ENCODE measurements at places on chromosomes 1 and 21. TPM values are rescaled to one million over a fixed set of nuclear protein-coding genes. Genes with fewer than 3 reads are reported as not detected.

DNA sequence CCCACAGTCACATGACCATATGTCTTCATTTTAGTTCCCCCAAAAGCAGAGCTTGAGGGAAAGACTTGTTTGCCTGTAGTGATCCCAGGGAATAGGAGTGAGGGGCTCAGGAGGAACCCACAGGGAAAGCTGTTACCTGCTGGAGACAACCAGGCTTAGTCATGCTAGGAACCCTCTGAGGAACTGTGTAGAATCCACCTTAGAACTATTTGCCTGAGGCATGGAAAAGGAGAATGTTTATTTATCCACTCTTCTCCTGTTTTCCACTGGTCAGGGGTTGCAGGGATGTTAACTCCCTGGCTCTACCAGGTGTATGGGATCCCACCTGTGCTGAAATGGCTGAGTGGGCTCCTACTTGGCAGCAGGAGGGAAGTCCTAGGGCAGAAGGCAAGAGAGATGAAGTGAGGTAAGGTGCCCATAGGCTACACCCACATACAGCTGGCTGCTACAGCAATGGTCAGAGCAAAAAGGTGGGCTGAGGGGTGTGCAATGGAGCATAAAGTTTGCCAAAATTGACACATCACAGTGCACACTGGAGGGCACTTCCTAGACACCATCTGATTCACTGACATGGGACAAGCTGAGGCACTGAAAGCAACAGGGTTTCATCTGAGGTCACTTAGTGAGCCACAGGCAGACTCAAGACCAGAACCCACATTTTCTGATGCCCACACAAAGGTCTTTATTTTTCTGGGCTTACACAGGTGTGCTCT, 29.7 kb upstream of the CYP4B1 start:
- no peak for DNase-seq

DNA sequence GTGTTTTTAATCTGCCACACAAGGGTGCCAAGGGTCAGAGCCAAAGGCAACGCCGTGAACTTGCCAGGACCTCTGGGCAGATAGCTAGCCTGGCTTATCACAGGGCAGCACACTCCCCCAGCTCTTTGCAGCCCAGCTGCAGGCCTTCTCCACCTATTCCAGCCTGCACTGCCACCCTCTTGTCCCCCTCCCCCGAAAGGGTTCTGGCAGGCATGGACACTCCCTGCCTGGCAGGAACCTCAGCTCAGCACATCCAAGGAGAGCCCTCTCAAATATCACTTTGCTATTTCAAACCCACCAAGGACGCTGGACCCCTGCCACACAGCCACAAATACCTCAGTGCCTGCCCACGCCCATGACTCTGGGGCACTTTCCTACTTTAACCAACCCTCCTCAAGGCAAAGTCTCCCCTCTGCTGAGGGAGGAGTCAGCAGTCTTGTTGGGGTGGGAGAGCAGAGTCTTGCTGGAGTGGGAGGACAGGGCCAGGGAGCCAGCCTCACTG, 9.1 kb downstream of the SSBP3 start:
- DNase-seq: no peak

DNA sequence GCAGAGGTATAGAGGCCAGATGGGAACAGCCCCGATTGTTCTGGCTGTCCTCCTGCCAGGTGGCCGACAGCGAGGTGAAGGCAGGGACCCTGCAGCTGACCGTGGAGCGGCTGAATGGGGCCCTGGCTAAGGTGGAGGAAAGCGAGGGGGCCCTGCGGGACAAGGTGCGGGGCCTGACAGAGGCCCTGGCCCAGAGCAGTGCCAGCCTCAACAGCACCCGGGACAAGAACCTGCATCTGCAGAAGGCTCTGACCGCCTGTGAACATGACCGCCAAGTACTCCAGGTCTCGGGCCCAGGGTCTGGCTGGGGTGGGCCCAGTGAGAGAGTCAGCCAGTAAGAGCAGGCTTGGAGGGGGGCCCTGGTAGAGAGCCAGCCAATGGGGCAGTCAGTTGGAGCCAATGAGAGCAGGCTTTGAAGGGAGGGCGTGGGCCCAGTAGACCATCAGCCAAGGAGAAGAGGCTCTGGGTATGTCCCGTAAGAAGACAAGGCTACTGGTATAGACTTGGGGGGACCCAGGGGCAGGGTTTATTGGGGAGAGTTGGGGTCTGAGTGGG, 11.3 kb downstream of the MFAP2 start:
- DNase-seq: no peak

DNA sequence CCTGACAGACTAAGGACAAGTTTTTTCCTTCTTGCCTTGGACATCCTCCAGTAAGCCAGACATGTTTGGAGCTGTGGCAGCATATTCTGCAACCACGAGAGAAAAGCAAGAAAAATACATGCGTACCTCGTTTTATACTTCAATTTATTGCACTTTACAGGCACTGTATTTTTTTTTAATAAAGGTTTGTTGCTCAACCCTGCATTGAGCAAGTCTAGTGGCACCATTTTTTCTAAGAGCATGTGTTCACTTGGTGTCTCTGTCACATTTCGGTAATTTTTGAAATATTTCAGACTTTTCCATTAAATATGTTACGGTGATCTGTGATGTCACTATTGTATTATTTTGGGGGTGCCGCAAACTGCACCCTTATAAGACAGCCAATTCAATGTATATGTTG, 2.1 kb upstream of the SSX2IP start:
- DNase-seq: no peak

DNA sequence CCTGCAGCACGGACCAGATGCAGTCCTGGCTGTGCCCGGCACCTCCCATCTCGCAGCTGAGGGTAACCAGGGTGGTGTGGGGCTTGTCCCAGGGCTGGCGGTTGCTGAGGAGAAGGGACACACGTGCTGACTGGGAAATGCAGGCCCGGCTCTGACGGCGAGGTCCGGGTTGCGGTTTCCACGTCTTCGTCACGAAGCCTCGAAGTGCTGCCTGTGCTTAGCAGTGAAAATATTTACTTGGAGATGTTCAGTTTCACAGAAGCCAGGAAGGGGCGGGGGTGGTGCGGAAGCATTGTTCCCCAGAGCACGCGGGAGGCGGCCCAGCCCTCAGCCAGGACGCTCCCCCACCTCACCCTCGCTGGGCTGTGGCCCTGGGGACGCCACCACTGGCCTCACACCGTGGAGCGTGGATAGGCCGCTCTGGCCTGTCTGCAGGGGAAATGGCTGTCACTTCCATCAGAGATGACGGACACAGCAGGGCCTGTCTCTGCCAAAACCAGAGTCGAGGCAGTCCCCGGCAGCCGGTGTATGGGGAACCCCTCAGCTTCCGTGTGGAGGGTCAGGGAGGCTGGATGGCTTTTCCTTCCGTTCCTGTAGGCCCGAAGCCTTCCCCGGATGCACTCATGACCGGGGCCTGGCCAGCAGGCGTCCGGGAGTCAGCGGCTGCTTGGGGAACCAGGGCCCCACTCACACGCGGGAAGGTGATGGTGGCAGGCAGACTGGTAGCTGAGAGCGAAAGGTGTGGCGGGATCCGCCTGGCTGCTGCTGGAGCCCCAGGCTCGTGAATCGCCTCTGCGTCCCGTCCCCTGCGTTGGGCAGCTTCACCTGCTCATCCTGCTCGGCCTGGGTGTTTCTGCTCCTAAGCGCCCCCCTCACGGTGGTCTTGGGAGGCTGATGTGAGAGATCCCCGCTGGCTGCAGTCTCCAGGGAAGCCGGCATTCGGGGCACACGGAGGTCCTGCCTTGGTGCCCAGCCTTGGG, 14.7 kb upstream of the POFUT2 start:
- DNase-seq: peak; percentile 39

Gene CRYZ
- total RNA-seq: 16.8 TPM

- no peak for DNase-seq
Observed at GRCh38 chr1:210698661-210699060, 370.0 kb downstream of the HHAT start.

Gene TFF2
- total RNA-seq: not detected

GRCh38 chr1:162302306-162303003, 74.2 kb downstream of the SPATA46 start:
- DNase-seq: no peak

Gene AADACL4
- not detected for total RNA-seq

- DNase-seq: no peak
Observed at GRCh38 chr1:209823143-209824041, 4.4 kb upstream of the UTP25 start.

Gene VWA5B1
- not detected for total RNA-seq

Gene LRRN2
- not detected for total RNA-seq

GRCh38 chr1:201461645-201462441, 7.1 kb downstream of the PHLDA3 start:
- no peak for DNase-seq

- no peak for DNase-seq
Observed at GRCh38 chr1:61873581-61873980, 131.3 kb downstream of the PATJ start.

GRCh38 chr1:78441921-78442320, 48.9 kb upstream of the PTGFR start:
- DNase-seq: no peak

- DNase-seq: no peak
Observed at GRCh38 chr1:89831462-89832120, 10.8 kb downstream of the LRRC8D start.

DNA sequence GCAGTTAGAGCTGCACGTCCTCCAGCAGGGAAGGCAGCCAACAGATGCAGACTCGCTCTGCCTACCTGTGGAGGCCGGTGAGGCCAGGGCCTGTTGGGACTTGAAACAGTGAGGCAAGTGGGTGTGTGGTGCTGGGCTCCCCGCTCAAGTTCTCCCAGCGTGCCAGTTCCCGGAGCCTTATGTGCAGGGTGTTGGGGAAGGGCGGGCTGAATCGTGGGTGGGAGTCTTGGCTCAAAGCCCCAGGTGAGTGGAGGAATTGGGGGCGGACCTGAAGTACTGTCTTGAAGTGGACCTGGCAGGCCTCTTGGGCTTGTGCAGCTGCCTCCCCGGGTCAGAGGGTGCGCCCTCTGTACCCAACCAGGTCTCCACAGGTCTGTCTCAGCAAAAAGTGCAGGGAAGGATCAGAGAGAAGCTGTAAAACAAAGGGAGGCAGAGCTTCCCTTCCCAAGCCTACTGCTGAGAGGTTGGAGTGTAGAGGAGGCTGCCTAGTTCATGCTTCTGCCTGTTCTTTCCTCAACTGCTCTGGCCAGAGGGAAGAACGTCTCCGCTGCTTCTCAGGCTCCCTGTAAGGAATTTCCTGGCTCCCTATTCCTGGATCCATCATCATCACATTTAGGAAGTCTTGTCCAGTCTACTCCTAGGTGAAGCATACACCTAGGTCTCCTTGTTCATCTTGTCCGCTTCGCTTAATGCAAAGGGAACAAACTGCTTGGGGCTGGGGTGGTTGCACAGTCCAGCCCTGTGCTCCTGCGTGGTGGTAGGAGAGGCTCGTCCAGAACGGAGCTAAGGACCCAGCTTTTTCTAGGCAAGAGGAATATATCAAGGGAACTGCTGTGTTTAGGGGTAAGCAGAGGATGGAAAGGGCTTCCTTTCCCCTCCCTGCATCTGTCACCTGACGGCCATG, 14.9 kb downstream of the UTP11 start:
- DNase-seq: no peak

DNA sequence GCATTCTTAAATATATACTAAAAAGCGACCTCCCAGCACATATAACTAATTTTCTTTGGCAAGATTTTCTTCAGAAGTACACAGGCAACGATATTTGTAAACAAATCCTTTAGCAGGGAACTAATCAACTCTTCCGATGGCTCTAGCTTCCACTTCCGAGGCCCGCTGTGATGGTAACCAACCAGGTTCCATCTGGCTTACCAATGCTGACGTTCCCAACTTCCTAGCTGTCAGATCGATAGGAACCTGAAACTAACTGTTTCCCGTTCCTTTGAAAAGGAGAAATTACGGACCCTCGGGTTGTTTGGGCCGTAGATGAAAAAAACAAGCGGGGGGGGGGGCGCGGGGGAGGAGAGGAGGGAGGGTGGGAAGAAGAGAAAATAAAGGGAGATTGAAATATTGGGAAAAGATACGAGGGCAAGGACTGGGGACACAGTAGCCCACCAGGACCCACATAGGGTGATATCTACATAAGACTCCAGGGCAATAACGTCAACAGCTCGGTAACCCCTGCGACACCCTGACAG, 513 bp downstream of the GTF2B start:
- peak; percentile 27 for DNase-seq

GRCh38 chr1:95685081-95685480, 451.1 kb downstream of the RWDD3 start:
- no peak for DNase-seq

GRCh38 chr21:44611551-44611950, 328 bp upstream of the KRTAP10-8 start:
- no peak for DNase-seq

Gene PBXIP1
- 27.9 TPM for total RNA-seq

DNA sequence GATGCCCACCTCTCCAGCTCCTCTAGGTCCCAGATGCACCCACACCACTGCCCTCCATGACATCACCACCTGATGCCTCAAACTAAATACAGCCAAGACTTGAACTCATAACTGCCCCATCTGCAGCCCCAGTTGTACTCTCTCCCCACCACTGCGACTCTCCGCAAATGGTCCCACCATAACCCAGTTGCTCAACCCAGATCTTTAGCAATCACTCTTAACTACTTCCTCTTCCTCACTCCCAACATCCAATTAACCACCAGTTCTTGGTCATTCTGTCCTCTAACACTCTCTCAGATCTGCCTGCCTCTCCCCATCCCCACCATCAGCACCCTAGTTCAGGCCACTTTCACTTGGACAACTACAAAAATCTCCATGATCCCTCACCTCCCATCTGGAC, 36.8 kb upstream of the PLA2G2C start:
- DNase-seq: no peak

DNA sequence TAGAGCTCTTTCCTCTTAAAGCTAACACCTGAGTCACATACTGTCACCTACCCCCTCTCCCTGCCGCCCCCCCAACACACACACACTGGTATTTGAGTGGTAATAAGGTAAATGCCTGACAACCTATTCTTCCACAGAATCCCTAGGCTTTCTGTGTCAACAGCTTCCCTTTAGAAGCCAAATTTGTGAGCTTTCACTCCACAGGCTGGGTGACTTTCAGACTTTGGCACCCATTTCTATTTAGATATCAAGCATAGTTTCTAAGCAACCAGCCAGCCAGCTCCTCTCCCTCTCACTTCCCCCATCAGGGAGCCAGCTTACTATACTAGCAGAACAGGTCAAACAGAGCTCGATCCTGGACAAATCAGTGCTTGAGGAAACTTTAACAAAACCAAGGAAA, 3.2 kb upstream of the C1orf74 start:
- DNase-seq: no peak

Gene AHCTF1
- total RNA-seq: 56.1 TPM

Gene PROX1
- not detected for total RNA-seq

GRCh38 chr1:175089136-175089718, 21.6 kb downstream of the TNN start:
- DNase-seq: no peak

DNA sequence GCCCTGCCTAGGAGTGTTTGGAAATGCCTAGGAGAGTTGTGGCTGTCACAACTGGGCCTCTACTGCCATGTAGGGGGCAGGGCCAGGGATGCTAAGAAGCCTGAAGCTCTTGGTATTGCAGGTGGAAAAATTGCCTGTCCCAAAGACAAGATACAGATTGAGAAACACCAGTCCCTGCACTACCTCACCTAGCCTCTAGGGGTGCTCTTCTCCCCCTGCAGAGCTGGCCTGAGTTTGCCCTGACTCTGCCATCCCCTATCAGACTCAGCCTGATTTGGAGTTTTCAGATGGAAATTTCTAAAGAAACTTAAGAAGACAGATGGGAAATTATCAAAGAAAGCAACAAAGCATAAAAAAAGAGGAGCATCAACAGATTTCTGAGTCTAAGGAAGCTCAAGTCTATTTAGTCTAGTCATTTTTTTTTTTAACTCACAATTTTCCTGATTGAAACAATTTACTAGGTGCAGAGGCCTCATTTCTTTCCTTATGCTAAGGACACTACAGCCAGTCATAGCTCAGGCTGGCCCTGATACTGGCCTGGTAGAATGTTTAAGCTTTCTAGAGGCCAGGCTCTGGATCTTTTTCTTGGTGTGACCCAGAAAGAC, 61.4 kb upstream of the LRRN2 start:
- DNase-seq: peak; percentile 34
